Stimulated activated CD8-positive, alpha-beta memory T cell treated with anti-CD3 and anti-CD28 coated beads, Interleukin-15, amount 100 ng/mL, for 1 hour (primary cell): ENCODE measurements at places on chromosomes 1 and 21.

- DNase-seq: no peak
These were observed 249.3 kb upstream of the DUSP10 start for GRCh38 chr1:221991221-221991620.

GRCh38 chr21:43961382-43961909, 50.7 kb upstream of the TRAPPC10 start:
- no peak for DNase-seq

- DNase-seq: no peak
These were observed 91.3 kb downstream of the ATP5PO start for GRCh38 chr21:33824156-33824941.

- no peak for DNase-seq
These were observed 3.6 kb downstream of the ZC3H12A start for GRCh38 chr1:37477946-37478345.

DNA sequence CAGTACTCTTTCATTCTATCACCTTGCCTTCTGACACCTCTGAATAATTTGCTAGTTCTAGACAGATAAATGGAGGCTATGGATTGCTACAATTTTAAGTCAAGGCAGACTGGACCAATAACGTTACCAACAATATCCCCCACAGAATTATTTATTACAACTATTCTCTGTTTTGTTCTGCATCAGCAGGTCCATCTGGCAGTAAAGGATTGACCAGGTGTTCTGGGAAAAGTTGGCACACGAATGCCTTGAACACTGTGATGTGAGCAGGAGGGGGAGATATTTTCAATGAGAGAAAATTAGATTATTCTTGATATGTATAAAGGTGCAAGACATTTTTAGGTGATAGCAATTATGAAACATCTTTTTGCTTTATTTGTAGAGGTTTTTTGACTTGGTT, 718.8 kb upstream of the TMPRSS15 start:
- DNase-seq: no peak

GRCh38 chr1:51327386-51327785, 3.0 kb downstream of the TTC39A start:
- no peak for DNase-seq

DNA sequence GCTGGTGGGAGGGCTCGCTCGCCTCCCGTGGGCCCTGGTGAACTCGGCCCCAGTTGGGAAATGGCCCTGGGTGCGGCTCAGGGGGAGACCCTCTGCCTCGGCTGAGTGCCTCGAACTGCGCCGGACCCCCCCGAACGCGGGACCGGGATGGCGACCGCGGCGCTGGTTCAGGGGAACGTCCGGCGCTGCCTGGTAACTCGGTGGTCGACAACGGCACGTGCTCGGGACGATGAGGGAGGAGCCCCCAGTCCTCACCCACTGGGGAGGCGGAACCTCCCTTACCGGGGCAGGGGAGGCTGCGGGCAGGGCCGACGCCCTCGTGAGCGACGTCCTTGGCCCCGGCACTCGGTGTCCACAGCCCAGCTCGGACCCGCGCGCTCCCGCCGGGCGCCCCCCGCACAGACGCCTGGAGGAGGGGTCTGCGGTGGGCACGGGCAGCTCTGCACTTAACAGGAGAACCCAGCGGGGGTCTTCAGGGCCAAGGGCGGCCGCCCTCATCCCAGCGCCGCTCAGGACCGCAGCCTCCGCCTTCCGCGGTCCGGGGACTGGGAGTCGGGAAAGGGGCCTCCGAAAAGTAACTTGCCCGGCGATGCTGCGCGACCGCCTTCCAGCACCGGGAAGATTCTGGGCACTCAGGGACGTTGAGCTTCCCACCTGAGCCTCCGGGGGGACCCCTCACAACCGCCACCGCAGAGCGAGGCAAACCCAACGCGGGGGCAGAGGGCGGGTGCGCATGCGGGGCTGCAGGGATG, 1.7 kb downstream of the HES4 start:
- DNase-seq: no peak

- no peak for DNase-seq
These were observed 6.0 kb upstream of the AKNAD1 start for GRCh38 chr1:108862698-108863477.

DNA sequence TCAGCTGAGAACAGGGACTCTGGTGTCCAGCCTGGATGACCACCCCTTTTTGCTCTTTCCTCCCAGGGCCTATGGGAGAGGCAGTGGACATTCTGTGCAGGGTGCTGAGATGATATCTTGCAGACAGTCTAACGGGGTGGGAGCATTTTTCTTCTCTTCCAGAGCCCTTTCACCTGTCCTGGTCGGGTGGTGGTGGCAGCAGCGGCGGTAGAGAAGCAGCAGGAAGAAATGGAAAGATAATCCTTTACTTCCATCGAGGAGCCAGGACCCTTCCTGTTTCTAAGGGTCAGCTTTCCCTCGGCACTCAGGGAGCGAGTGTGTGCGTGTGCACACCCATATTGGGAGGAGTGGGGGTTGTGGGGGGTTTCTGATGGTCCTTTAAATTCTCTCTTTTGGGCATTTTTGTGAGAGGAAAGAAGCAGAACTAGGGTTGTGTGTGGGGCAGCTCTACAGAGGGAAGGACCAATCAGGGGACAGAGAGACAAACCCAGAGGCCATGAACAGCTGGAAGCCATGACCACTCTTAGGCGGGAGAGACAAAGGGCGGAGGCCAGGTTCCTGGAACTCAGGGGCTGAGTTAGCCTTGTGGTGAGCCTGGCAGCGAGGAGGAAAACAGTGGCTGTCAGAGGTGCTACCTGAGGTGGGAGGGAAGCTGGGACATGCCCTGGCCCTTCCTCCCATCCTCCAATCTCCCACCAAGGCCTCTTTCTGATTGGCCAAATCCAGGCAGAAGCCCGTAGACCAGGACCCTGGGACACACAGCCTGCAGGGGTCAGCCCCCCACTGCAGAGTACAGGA, 31.2 kb upstream of the CSF3R start:
- no peak for DNase-seq

GRCh38 chr1:38152351-38153065, 105.9 kb upstream of the POU3F1 start:
- no peak for DNase-seq

GRCh38 chr1:116678732-116679090, 11.2 kb upstream of the IGSF3 start:
- no peak for DNase-seq

GRCh38 chr1:147815503-147815902, 55.1 kb upstream of the GJA5 start:
- DNase-seq: no peak

DNA sequence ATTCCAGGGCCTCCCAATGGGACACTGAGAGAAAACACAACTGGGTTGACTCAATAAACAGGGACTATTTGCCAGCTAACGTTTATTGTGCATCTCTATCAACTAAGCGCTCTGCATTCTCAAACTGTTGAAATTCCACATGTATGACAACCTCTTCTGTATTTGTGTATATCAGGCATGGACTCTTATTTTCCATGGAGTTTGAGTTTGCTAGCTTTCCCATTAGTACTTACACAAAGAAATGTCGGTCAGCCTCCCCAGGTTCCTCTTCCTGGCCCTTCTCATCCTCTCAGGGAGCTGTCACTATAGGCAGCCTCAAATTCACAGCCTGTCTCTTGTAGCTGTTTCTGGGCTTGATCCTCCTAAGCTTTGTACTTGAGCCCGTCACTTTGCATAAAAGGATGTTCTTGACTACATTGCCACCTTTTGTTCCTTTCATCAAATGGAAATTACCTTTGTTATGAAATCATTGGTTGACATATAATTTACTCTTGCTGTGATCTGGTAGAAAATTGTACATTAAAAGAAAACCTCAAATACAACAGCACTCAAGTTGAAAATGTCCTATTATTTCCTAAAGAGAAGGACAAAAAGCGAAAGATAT, 60.0 kb upstream of the NTPCR start:
- DNase-seq: no peak

DNA sequence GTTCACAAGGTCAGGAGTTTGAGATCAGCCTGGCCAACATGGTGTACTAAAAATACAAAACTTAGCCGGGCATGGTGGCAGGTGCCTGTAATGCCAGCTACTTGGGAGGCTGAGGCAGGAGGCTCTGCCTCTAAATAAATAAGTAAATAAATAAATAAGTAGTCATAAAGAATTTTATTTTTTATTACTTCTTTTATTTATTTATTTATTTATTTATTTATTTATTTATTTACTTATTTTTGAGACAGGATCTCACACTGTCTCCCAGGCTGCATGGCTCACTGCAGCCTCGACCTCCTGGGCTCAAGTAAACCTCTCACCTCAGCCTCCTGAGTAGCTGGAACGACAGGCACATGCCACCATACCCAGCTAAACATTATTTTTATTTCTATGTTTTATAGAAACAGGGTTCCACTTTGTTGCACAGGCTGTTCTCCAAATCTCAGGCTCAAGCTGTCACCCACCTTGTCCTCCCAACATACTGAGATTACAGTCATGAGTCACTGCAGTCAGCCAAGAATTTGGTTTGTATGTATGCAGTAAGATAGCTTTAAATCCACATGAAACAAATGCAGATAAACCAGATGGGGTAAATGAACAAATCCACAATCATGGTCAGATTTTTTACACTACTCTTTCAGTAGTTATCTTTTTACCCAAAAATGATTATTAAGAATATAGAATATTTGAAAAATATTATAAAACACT, 523.3 kb upstream of the RGS18 start:
- no peak for DNase-seq

- DNase-seq: no peak
These were observed 31.7 kb upstream of the TMEM125 start for GRCh38 chr1:43238085-43238484.

GRCh38 chr1:47703156-47703825, 265.4 kb downstream of the FOXD2 start:
- no peak for DNase-seq

DNA sequence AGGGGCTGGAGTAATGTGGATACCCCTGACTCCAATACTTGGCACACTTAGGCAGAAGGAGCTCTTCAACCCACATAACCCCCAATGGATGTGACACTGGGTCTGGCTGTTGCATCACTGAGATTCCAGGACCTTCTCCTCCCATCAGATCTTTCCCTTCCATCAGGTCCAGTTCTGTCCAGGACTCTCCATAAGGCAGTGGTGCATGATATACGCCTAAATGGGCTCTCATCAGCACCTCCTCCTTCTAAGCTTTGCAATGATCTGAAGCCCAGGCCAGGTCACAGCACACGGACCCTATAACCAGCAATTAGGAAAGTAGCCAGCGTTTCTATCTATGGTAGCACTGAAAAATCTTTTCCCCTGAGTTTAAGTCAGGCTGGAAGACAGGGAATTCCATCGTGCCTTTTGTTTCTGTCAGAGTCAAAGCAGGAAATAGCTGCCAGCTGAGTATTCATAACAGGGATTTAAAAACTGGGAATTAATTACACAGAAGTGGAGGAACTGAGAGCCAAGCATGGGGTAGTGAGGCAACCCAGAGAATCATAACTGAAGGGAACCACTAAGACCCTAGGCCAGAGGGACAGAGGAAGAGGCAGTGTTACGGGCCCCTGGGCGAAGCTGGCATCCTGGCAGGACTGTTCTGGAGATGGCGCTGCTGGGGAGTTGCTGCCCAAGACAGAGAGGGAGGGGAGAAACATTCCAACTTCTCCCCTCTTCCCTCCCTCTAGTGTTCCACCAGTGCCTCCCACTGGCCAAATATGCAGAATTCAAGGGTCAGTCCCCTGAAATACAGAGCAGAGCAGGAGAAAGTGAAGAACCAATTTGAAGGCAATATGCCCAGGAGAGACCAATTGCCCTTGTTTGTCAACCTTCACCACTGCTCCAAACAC, 37.5 kb upstream of the HOOK1 start:
- no peak for DNase-seq

GRCh38 chr1:70528590-70529333, 117.7 kb downstream of the CTH start:
- no peak for DNase-seq

DNA sequence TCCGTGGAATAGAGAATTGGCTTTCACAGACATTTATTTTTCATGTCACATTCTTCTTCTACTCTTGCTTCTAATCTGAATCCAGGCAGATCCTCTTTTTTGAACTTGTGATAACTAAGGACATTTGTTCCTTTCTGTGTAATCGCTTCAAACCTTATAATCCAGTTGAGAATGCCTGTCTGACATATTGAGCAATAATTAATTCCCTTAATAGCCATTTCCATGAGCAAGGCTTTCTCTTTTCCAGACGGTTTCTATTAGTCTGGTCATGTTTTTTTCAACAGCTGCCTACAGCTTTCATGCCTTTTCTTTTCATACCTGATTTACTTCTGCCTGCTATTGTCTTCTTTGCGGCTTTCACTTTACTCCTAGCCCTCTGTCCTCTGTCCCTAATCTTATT, 163.4 kb downstream of the CYYR1 start:
- no peak for DNase-seq

DNA sequence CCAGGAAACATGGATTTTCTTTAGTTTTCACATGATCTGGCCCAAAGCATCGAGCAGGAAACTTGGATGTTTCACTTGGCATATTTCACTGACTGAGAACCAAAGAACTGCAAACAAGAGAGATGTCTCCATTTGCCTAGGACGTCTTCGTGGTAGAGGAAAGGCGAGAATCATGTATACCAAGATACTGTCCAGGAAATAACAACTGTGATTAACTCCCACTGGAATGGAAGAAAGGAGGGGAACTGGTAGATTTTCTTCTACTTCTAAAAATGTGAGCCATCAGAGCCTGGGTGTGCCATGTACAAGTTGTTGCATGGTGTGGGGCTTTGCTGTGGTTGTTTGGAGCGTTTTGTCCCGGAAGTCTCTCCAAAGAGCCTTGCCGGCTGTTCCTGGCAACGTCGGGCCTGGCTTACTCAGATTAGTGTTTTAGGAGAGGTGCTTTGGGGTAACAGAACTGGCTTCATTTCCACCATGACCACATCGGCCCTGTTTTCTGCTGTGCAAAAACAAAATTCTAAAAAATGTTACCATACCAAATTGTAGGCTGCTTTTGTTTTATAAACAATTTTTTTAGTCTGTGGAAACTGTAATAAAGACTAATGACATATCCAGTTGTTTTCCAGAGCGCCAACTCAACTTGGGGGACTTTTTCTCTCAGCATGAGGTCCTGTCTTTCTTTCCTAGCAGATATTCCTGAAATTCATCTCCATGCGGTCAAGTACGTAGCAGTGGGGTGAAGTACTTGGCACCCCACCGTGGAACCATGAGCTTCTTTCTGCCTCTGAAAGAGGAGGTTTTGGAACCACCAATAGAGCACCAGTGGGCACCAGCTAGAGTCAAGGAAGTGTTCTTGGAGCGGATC, 118.3 kb downstream of the TM2D1 start:
- DNase-seq: no peak

DNA sequence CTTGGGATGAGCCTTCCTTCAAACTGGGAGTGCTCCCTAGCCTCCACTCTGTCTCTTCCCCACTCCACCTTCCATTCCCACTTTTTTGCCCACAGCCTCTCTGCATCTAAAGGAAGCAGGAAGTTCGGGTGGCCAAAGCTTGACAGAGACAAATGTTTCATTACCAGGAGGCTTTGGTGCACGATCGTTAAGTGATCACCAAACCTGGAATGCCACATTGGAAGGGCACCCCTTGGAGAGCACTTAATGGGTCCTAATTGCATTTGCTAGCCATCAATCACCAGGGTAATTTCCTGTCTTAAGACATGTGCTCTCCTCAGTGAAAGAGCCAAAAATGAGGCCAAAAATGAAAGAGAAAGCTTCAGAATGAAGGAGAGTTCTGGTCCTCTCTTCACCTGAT, 206.5 kb downstream of the TNR start:
- no peak for DNase-seq
